ENCODE measurements at places on chromosomes 12 and 14.

GRCh38 chr12:20832911-20833310, 22.4 kb downstream of the SLCO1B3 start:
- no peak for DNase-seq

DNA sequence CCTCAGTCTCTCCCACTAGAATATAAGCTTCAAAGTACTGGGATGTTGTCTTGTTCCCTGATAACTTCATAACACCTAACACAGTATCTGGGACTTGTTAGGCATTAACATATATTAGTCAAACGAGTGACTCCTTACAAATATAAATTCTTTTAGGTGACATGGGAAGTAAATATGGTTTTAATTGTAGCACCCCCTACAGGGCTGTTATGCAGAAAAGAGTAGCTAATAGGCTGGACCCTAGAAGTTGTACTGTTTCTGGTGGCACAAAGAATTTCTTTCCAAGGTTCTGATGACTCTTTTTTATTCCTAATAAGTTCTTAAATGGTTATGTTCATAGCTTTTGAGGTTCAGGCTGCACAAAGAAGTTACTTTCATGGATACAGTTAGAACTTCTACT, 29.8 kb downstream of the GPATCH2L start:
- no peak for DNase-seq

DNA sequence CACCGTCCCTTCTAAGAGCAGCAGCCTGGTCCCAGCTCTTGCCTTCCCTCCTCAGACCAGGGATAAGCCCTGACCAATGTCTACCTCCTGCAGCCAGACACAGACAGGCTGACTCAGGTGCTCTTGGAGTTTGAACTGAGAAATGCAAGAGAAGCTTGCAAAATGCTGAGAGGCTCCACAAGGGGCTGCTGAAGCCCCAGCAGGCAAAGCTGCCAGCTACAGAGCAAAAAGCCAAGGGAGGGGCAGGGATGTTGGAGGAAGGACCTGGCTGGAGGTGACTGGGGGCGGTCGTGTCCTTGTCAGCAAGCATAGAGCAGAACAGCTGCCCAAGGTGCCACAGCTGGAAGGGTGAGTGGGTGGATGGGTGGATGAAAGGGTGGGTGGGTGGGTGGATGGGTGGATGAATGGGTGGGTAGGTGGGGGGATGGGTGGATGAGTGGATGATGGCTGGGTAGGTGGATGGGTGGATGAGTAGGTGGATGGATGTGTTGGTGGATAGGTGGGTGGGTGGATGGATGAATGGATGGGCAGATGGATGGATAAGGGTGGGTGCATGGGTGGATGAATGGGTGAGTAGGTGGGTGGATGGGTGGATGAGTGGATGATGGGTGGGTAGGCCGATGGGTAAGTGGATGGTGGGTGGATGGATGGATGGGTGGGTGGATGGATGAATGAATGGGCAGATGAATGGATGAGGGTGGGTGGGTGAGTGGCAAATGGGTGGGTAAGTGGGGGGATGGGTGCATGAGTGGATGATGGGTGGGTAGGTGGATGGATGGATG, 4.0 kb upstream of the INF2 start:
- DNase-seq = no peak

DNA sequence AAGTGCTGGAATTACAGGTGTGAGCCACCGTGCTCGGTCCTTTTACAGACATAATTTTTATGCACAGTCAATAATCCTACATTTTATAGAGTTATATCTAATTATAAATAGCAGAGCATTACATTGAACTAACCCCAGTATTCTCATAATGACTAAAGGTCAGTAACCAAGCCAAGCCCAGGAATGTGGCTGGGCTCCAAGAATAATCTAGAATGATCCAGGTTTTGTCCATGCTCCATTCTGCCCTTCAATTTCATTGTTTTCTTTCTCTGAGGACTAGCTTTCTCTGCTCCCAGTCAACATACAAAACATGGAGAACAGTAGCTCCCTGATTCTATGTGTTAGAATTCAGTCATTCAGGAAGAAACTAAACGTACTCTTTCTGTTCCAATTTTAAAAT, 92.1 kb upstream of the KRR1 start:
- DNase-seq = no peak

Measured in stimulated activated CD8-positive, alpha-beta memory T cell treated with anti-CD3 and anti-CD28 coated beads, Interleukin-4, amount 100 ng/mL, for 4 hours (primary cell).